Stimulated activated CD8-positive, alpha-beta memory T cell treated with anti-CD3 and anti-CD28 coated beads, Interleukin-15, amount 100 ng/mL, for 4 hours (primary cell): ENCODE measurements at places on chromosomes 2 and 18.

- no peak for DNase-seq
These were observed 13.5 kb upstream of the IGFBP2 start for GRCh38 chr2:216619411-216620393.

- no peak for DNase-seq
These were observed 15.0 kb upstream of the GPC1 start for GRCh38 chr2:240420206-240421104.

GRCh38 chr2:235866373-235866772 is 301.8 kb downstream of the GBX2 start:
- no peak for DNase-seq

DNA sequence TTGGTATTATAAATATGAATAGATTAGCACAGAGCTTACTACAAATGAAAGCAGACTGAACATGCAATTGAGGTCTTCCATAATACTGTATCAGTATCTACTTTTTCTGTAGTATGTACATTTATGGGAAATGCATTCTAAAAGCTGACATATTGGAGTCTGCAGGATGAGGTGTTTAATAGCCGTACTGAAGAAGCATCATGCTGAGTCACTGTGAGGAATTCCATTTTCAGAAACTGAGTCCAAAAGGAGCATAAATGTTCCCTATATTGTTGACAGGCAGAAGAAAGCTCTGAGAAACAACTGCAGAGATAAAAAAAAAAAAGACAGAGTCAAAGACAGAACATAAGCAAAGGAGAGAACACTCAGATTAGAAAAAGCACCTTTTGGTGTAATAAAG is 366.7 kb upstream of the SPHKAP start:
- no peak for DNase-seq

- DNase-seq = no peak
These were observed 10.0 kb downstream of the GALNT5 start for GRCh38 chr2:157267476-157267875.

- DNase-seq = no peak
These were observed 214.6 kb upstream of the CXCR4 start for GRCh38 chr2:136332436-136333095.

- no peak for DNase-seq
These were observed 198.9 kb downstream of the AGAP1 start for GRCh38 chr2:235692671-235693171.

- no peak for DNase-seq
These were observed 25.6 kb downstream of the ARHGAP28 start for GRCh38 chr18:6755107-6755506.

- DNase-seq = no peak
These were observed 17.5 kb upstream of the RAB31 start for GRCh38 chr18:9690418-9691188.

GRCh38 chr2:19829672-19830071 is 72.1 kb downstream of the TTC32 start:
- DNase-seq = no peak

GRCh38 chr2:156653675-156654074 is 217.5 kb downstream of the GPD2 start:
- no peak for DNase-seq

GRCh38 chr18:50369672-50370071 is 5.2 kb upstream of the SKA1 start:
- DNase-seq = no peak

DNA sequence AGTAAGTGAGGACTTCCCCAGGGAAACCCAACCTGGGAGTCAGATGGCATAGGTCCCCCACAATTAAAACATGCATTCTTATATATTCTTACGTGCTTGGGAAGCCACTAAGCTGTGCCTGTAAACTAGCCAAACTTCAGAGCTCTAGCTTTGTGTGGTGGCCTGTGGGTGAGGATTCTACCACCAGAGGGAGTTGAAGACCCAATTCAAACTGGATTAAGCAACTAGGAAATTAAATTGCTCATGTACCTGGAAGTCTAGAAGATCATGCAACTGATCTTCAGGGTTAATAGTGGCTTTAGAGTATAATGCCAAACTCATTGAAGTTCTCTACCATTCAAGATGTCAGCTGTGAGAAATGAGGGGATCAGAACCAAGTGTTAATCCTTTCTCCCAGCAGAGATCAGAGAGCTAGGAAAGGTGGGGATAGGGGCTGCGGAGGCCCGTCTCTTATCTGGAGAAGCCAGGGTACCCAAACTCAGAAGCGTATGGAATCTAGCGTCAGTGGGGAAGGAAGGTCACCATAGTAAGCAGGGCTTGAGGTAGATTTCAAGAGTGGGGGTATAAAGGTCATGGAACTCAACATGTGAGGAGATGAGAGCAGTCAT is 53.2 kb upstream of the CCDC85A start:
- no peak for DNase-seq
